ENCODE measurements at places on chromosomes 2 and 18. TPM values are rescaled to one million over a fixed set of nuclear protein-coding genes. Genes with fewer than 3 reads are reported as not detected.

Gene WBP1
- 24.9 TPM for total RNA-seq

Gene SH3RF3
- total RNA-seq: 0.44 TPM

Gene BMP10
- total RNA-seq: not detected

Gene HOXD12
- total RNA-seq: not detected

Gene MTLN
- 118 TPM for total RNA-seq

Gene TIA1
- total RNA-seq: 78.8 TPM

Gene RALB
- total RNA-seq: 33.0 TPM

Gene ATOH8
- not detected for total RNA-seq

Gene IKZF2
- 8.8 TPM for total RNA-seq

Gene CCDC148
- not detected for total RNA-seq

Gene DPYSL5
- total RNA-seq: not detected

Gene GEN1
- 29.2 TPM for total RNA-seq

Gene IL1R2
- 0.80 TPM for total RNA-seq

Gene HAAO
- total RNA-seq: 0.38 TPM

Gene DOCK10
- total RNA-seq: 152 TPM

Gene CLIP4
- 18.5 TPM for total RNA-seq

Gene SP5
- total RNA-seq: not detected

Gene CYBRD1
- 0.97 TPM for total RNA-seq

Gene RBKS
- total RNA-seq: 7.9 TPM

Gene C1D
- total RNA-seq: 33.8 TPM

Gene NRP2
- 0.93 TPM for total RNA-seq

Gene GPR45
- not detected for total RNA-seq

Gene SPEG
- total RNA-seq: 0.95 TPM

Gene CROCC2
- total RNA-seq: not detected

Gene SMIM21
- total RNA-seq: not detected

Gene SNRNP200
- 200 TPM for total RNA-seq

Gene HOXD11
- total RNA-seq: not detected

Gene SLC16A14
- 0.84 TPM for total RNA-seq

Gene PLCL1
- total RNA-seq: 0.17 TPM

Gene SLC11A1
- total RNA-seq: 0.13 TPM

Gene TUBA3D
- total RNA-seq: not detected

Gene IL36B
- not detected for total RNA-seq

Gene TNFAIP6
- not detected for total RNA-seq

Gene GAL3ST2
- 0.25 TPM for total RNA-seq

Gene SLC8A1
- total RNA-seq: 0.23 TPM

Gene PGAP1
- 10.2 TPM for total RNA-seq

Gene CAVIN2
- total RNA-seq: not detected

Gene EFEMP1
- total RNA-seq: not detected

Gene TWSG1
- 13.1 TPM for total RNA-seq

Gene SCN1A
- not detected for total RNA-seq

Gene CCDC141
- total RNA-seq: 1.1 TPM

Gene ASB18
- total RNA-seq: not detected

Gene PLB1
- 0.73 TPM for total RNA-seq

Gene PRKCE
- total RNA-seq: 7.3 TPM

Gene KIF1A
- total RNA-seq: 3.4 TPM

Gene PLEKHB2
- total RNA-seq: 50.7 TPM

Gene UGT1A4
- total RNA-seq: not detected
